ENCODE measurements at places on chromosomes 4 and X. TPM values are rescaled to one million over a fixed set of nuclear protein-coding genes. Genes with fewer than 3 reads are reported as not detected.

Gene EPGN
- total RNA-seq: not detected

Gene F8
- total RNA-seq: 4.1 TPM

Gene ZXDA
- 1.6 TPM for total RNA-seq

Gene DMRTC1B
- total RNA-seq: 0.09 TPM

Gene VEGFD
- total RNA-seq: 0.32 TPM

Gene RGN
- total RNA-seq: not detected

Gene GABRG1
- total RNA-seq: not detected

Gene RAB39B
- total RNA-seq: 0.73 TPM

Gene GIMD1
- not detected for total RNA-seq

Gene JAKMIP1
- not detected for total RNA-seq

Gene CPZ
- total RNA-seq: 0.44 TPM

Gene NHSL2
- 0.49 TPM for total RNA-seq
